ENCODE measurements at places on chromosomes 6 and 20.
A peak's percentile ranks its signal among the peaks of the same experiment; 100 is the strongest.

- DNase-seq: no peak
Measured at GRCh38 chr20:32806356-32806755, 13.4 kb upstream of the MAPRE1 start.

- DNase-seq: no peak
Measured at GRCh38 chr20:25230166-25230831, 17.6 kb upstream of the PYGB start.

- DNase-seq: no peak
Measured at GRCh38 chr6:40171343-40171742, 237.1 kb upstream of the MOCS1 start.

- DNase-seq: no peak
Measured at GRCh38 chr6:24836109-24836508, 37.4 kb upstream of the ARMH2 start.

DNA sequence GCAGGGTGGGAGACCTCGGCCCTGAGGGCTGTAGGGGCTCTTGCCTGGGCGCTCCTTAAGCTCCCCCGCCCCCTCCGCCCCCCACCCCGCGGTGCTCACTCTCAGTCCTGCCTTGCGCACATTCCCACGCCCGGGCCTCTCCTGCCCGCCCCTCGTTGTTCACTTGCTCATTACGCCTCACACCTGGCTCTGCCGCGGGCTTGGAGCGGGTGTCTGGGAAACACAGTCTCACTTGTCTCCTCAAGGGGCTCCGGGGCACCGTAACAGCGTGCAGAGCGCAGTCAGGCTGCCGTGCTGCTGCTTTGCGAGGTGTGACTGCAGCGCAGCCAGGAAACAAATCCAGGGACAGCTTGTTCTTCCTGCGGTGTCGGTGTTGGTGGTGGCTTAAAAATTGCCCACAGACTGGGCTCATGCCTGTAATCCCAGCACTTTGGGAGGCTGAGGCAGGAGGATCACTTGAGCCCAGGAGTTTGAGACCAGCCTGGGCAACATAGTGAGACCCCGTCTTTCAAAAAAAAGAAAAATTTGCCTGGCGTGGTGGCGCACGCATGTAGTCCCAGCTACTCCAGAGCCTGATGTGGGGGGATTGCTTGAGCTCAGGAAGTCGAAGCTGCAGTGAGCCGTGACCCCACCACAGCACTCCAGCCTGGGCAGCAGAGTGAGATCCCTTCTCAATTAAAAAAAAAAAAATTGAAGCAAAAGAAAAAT lies 4.6 kb downstream of the NPBWR2 start:
- DNase-seq: no peak

DNA sequence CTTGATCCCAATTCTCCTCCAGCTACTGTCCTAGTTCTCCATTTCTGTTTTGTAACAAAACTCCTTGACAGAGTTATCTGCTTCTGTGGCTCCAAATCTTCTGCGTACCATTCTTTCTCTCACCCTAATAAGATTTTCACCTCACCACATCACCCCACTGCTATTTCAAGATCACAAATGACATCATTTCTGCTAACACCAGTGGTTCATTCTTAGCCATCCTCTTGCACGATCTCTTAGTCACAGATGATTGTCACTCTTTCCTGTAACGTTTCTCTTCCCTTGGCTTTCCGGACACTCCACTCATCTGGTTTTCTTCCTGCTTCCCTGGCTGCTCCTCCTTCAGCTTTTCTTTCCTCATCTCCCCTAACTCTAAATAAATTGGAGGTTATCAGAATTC lies 56.8 kb upstream of the FABP7 start:
- no peak for DNase-seq

DNA sequence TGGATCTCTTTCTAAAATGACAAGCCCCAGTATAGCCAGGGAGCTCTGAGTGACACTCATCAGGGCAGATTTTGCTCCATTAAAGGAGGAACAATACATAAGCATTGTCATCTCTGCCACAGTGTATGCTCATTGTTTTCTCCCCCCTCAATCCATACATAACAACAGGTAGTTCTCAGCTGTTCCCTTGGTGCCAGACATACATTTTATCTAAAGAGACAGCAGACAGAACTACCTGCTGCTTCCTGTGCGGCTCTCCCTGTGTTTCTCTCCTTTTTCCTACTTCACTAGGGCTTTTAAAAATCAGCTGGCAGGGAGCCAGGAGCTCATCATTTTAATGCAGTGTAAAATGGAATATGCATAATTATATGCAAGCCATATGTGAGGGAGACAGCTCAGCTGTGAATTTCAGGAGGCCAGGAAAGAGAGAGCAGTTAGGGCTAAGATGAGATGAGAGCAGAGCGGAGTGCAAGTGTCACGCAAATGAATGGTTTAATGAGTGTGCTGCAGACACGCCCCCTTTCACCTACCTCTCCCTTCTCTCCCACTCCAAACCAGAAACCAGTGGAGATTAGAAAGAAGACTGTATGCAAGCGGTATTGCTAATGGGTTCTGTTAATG lies 96.0 kb downstream of the SOBP start:
- DNase-seq: no peak

- DNase-seq: no peak
Measured at GRCh38 chr20:25083141-25083772, 1.3 kb upstream of the VSX1 start.

DNA sequence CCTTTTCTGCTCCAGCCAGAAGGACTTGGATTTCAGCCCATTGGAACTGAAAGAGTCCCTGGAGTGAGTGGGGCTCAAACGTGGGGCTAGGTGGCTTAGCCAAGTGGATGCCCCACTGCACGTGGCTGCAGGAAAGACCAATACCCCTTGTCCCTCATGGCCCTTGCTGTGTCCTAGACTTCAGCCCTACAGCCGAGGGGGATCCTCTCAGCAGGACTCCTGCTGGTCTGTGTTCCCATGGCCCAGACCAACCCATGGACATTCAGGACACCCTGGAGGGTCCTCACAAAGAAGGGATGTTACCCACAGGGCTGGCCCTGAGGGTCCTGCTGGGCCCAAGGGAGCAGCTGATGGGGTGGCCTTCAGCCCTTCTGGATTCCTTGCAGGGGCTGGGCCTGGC lies 30.0 kb upstream of the PHACTR3 start:
- DNase-seq: no peak

DNA sequence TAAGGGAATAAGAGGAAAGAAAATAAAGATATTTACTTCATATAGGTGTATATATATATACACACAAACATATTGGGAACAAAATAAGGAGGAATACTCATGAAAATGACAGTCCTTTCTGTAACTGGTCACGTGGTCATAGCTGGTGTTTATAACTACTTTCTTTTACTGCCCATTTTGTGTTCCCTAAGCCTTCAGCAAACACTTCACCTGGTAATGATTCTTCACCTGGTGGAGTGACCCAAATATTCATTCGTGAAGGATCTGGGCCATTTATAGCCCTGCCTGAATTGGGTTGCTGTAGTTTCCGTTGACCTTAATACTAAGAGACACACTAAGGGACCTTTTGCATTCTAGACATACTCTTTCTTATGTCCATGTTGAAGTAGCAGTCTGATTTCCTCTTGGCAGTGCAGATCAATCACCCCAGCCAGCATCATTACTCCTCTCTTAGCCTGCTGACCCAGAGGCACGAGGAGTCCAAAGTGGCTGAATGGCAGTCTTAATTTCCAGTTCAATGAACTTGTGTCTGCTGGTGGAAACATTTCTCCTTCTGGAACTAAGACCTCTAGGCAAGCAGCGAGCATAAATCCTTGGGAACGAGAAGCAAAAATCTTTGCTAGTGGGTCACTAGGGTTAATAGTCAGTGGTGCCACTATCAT lies 39.9 kb upstream of the IYD start:
- no peak for DNase-seq

DNA sequence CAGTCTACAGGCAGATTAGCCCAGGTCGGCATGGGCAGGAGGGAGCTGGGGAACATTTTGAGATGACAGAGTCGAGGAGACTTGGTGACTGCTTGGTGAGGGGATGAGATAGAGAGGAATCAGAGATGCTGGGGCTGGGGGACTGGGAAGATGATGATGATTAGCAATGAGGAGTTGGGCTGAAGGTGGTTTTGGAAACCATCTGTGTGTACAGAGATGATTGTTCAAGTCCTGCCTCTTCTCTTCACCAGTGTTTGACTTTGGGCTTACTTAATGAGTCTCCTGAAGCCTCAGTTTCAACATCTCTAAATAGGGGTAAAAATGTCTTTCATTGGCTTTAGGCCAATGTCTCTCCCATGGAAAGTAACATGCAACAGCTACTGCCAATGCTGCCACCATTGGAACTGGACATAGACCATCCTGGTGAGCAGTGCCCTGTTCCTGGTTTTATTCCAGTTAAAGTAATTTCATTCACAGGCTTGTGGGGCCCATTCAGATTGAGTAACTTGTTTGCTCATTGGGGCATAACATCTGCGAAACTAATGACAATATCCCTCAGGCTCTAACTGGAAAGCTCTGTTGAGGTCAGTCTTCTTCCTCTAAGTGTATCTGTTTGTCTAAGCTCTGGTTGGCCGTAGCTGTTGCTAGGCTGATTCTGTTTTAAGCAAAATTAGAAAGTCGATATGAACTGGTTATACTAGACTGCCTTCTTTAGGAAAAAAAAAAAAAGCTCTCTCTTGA lies 99.1 kb downstream of the ARMC2 start:
- peak; percentile 76 for DNase-seq

DNA sequence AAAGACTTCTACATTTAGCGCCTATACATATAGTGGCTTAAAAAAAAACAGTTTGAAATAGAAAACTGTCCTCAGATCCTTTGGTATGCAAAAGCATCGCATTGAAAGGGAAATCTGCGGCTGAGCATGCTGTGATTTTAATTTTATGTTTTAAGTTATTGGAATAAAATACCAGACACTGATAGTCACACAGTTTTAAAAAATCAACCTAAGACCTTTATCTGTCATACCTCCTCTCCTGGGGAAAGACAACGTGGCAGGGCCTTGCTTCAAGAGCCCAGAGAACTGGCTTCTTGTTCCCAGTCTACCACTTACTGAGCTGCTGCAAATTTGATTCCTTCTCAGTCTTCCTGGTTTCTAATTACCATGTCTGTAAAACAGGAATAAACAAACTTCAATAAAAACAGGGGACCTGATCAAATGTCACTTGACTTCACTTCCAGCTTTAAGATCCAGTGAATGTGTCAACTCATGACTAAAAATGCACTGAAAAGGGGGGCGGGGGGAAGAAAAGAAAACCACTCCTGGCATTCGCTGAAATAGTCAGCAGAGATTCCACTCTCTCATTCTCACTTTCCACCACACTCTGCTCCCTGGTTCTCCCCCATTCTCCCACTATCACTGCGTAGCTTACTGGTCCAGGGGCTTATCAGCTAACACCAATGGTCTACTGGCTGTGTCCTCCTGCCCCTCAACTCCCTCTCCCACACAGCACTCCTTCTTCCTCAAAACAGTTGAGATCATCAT lies 494.7 kb upstream of the MARCKS start:
- no peak for DNase-seq

DNA sequence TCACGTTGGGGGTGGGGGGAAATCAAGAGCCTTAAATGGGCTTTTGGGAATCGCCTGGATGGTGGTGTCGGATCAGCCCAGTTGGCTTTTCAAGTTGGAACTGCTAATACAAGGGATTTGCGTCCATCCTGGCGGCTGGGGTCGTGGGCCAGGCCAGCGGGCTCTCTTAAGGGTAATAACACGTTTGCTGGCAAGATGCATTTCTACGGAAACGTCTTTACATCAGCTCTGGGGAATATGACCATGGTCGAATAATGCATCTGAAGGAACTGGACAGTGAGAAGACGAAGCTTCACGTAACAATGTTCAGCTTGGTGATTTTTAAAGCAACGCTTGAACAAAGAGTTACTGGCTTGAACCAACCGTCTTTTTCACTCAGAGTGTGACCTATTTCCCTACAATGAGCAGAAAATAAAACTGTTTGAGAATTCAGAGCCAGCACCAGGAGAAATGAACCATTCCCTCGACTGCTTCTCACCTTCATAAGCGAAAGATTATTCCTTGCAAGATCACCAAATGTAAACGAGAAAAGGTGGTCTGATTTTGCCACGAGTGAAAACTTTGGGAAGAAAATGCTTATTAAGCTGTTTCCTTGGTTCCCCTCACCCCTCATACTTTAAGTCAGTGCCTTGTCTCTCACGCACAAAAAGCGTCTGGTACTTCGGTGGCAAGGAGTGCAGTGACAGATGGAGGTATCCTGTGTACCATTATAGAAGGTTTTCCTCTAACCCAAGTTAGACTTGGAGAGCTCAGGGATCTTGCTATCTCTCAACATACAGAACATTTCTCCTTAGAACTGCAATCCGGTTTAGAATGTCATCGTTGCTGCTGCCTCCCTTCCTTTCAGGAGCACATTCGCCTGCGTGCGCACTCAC lies 1.4 kb upstream of the MARCKS start:
- no peak for DNase-seq

GRCh38 chr20:1871807-1872458 lies 23.3 kb upstream of the SIRPA start:
- DNase-seq: no peak

DNA sequence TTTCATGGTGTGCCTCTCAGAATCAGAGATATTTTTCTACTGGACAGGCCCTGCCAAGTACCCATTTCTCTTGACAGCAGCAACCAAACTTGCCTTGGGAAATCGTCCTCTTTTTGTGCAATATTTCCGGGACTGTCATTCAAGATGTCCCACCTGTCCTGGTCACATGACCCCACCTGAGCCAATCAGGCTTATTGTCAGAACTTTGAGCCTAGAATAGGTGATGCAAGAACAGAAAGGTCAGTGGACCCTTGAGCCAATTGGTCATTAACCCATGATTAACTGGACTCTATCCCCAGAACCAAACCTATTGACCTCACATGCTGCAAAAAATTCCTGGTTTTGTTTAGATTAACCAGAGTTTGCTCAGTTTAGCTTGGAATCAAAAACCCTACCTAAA lies 108.3 kb upstream of the TOP1 start:
- no peak for DNase-seq

DNA sequence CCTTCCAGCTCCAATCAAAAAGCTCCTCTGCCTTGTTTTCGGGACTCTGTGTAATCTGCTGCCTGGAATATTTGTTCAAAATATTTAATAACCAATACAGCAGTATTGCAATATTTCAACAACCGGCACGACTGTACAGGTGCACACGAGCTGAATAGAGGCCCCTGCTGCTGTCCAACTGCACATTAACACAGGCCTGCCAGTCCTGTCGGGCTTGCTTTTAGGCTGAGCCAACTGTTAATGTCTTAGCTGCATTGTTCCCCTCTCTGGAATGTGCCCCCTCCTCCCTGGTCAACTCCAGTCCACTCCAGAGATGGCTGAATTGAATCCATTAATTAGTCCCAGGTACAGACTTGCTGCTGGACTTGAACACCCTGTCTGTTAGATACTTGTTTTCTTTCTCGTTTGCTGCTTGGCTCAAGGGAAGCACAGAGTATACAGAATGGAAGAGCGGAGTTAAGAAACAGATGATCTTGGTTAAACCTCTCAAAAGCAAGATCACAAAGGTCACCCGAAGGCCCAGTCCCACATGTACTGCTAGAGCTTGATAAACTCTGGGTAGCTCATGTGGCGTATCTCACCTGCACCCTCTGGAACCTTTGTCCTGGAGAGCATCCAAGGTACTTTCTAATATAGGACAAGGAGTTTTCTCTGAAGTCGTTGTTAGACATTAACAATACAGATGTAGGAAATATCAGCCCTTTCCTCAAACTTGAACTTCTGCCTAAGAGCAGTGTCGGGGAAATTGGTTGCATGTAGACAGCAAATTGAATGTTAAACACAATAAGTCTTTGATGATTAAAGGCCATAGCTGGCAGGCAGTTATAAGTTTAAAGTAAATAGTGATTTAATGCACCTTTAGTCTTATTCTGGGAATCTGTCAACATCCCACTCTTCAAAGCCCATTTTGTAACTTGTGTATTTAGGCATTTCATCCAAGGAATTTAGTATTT lies 31.9 kb downstream of the SHLD1 start:
- no peak for DNase-seq

- DNase-seq: no peak
Measured at GRCh38 chr6:139653111-139653510, 278.7 kb upstream of the CITED2 start.

- DNase-seq: no peak
Measured at GRCh38 chr6:43669050-43669921, 18.3 kb downstream of the MRPS18A start.

All from HS-5 (cell line).